ENCODE measurements at places on chromosomes 1 and 21.

DNA sequence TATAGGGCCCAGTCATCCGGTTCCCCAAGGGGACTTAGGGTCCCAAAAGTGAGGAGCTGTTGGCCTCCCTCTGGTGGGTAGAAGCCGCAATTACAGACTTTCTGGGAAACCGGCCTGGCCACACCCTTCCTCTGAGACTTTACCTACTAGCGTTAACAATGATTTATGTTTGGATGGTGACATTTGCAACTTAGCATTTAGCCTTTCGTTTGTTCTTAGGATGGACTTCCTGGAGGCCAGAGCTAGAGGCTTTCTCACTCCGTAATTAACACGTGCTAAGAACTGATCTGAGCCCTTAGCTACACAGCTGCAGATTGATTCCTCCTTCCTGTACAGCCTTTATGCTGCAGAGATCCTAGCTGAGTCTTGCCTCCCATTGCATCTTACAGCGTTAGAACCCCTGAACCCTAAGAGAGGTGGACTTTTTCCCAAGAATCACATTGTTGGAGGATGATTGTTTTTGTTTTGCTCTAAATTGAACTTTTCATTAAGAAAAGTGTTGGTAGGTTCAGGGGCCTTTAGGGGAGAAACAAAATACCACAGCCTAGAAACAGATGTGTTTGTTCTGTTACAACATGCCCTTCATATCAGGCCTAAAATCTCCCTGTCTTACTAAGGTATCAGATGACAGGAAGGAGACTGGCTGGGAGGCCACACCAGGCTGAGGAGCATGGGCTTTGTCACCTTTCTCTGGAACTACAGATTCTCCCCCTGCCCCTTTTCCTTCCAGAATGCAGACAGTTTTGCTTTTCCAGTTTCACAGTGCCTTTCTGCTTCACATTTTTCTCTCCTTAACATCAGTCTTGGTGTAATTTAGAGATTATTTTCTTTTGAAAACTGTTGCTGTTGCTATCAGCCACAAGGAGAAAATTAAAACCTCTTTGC lies 1.9 kb downstream of the S100A11 start:
- no peak for DNase-seq

- DNase-seq, result no peak
Observed at GRCh38 chr1:107365527-107366240, 224.8 kb downstream of the NTNG1 start.

DNA sequence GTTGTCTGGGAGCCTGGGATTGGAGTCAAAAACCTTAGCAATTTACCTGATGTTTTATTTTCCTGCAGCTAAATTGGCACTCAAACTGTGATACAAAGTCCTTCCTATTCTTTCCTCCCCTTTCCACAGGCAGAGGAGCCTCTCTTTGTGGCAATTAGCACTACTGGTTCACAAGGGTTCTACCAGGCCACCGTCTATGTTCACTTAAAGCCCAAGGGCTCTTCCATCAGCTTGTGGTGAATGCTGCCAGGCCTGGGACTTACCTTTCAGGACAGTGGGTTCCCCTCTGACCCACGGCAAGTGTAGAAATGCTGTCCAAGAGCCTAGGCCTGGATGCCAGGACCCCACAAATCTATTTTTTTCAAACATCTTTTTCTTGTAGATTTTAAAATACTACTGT lies 251.9 kb upstream of the B3GALT2 start:
- DNase-seq, result no peak

- no peak for DNase-seq
Observed at GRCh38 chr1:179034720-179035119, 9.0 kb downstream of the FAM20B start.

- DNase-seq, result no peak
Observed at GRCh38 chr1:199490769-199491527, 536.6 kb upstream of the NR5A2 start.

- no peak for DNase-seq
Observed at GRCh38 chr1:226881515-226882185, 11.2 kb downstream of the PSEN2 start.

DNA sequence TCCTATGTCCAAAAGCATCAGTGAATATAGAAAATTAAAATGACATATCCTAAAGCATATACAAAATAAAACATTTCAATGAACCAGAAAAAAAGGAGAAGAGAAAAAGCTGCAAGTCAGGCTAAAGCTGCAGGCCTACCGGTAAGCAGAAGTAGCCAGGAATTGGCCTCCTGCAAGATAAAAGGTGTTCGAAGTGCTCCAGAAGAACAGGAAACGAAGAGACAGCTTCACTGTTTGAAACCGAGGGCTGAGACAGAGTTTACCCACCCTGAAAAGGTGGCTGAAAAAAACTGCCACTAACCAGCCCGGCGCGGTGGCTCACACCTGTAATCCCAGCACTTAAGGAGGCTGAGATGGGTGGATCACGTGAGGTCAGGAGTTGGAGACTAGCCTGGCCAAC lies 37.4 kb downstream of the NSL1 start:
- no peak for DNase-seq

- DNase-seq, result no peak
Observed at GRCh38 chr1:175367039-175367758, 174.6 kb upstream of the KIAA0040 start.

GRCh38 chr1:211698161-211699026 lies 23.0 kb upstream of the NEK2 start:
- peak; percentile 64 for DNase-seq

GRCh38 chr1:230170153-230170547 lies 103.1 kb downstream of the GALNT2 start:
- DNase-seq, result no peak

DNA sequence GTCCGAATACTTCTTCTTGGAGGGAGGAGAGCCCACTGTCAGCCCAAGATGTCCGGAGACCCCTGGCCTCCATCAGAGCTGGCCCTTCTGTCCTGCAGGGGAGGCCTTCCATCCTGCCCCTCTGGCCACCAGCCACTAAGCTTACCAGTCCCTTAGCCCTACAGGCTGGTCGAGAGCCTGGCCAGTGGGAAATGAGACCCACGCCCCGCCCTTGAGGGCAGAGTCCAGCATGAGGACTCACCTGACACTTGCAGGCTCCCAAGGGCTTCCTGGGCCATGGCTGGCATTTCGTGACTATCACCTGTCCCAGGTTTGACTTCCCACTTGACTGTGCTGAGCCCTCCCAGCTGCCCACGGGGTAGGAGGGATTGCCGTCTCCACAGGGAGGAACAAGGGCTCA lies 361.8 kb upstream of the VAMP3 start:
- no peak for DNase-seq

DNA sequence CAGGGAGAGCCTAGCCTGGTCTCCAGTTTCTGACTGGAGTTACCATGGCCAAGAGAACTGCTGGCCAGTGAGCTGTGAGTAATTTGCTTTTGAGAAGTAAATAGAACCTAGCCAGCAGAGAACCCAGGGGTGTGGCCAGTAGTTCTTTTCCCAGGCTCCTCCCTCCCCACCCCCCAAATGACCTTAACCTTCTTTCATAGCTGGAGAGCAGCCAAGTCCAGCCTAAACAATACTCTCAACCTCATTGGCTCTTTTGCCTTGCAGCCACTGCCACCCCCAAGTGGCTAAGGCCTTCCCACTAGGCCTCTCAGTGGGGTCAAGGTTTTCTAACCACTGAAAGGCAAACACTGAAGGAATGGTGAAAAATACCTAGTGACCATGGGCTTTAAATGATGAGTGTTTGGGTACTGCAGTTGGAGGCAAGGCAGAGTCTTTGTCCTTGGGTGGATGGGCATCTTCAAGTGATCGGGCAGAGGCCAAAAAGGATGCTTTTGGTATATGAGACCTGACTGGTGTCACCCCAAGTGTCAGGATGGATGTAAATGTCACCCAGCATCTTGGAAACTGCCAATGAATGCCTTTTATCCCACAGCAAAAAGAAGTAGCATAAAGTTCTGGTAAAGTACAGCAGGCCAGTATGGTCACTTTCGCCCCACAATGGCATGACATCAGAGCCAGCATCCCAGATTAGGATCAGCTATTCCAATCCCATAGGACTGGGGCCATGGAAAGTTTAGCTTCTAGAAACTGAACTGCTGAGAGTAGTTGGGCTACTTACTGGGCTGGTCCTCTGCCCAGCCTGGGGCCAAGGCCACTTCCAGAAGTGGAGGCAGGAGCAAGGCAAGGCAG lies 3.5 kb upstream of the PIGV start:
- DNase-seq, result no peak

- no peak for DNase-seq
Observed at GRCh38 chr1:167714098-167714438, 7.7 kb upstream of the MPZL1 start.

DNA sequence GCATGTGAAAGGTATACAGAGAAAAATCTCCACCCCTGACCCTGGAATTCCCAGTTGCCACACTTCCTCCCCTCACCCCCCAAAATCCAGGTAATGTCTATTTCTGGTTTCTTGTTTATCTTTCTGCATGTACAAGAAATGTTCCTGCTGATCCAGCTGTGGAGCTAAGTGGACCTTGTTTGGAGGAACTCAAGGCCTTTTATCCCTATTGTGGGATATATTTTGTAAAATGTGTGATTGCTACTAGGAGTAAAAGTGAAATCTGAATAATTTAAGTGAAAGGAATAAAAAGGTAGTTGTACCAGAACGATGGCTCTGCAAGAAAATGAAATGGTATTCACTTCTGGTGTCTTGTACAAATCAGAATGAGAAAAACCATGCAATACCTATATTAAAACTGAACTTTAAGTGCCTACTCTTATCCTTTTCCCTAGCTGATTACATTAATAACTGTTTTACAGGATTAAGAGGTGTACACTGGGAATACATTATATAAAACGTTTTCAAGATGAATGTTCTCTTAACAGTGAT lies 3.0 kb downstream of the SPEN start:
- DNase-seq, result no peak

GRCh38 chr1:8025671-8026144 lies 401 bp downstream of the ERRFI1 start:
- DNase-seq, result no peak

DNA sequence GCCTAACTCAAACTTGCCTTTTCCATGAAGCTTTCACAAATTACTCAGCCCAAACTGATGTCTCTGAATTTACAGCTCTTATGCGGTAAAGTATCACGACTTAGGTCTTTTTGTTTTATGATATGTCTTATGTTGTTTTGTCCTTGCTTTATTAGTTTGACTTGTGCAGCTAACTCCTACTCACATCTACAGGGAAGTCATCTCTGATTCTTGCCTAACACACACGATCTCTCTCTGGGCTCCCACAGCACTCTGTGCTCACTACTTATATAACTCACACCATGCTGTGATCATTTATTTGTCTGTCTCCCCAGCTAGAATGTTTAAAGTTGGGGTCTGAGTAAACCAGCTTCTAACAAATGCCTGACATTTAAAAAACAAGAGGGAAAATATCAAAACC lies 9.3 kb upstream of the PI4KB start:
- DNase-seq, result no peak

GRCh38 chr1:29711582-29712283 lies 475.4 kb downstream of the PTPRU start:
- DNase-seq, result no peak

DNA sequence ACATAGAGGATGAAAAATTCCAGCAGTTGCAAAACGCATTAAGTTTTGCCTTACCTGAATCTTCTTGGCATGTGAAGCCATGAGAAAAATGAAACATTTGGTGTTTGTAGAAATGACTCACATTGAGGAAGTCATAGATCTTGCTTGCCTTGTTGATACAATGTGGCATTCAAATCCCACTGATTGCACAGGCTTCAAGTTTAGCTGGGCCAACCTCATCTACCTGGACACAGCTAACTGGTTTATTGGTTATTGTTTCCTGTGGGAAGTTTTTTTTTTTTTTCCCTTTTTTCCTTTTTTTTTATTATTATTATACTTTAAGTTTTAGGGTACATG lies 168.9 kb upstream of the C21orf91 start:
- DNase-seq, result no peak

DNA sequence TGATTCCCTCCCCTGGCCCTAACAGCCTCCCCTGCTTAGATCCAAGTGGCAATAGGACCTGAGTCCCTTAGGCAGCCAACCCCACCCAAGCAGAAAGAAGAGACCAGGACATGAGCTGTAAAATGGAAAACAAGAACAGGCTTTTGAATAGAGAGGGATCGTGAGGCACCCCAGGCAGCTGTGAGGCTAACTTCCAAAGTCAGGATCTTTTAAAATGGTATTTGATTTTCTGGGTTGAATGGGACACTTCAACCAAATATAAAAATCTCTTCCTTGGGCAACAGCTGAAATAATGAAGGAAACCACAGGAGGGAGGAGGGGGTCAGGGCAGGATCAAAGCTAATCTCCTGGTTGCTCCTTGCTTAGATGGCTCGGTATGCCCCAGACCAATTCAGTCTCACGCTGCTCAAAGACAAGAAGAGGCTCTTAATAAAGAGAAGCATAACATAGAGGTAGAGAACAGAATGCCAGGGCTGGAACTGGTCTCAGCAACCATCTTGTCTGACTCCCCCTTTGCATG lies 28.6 kb upstream of the AVPR1B start:
- no peak for DNase-seq

DNA sequence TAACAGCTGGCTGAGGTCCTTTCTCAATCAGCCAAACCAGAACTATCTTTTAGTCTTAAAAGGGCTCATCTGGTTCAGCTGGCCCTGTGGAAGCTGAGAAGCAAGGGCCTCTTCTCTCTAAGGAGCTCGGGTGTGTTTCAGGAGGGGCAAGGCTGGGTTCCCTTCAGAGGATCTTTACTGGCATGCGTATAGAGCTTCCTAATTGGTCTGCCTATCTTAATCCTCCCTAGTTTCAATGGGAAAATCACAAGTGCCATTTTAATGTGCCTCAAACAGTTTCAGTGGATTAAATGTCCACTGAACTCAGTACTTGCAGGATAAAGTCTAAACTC lies 81.5 kb upstream of the LBR start:
- DNase-seq, result no peak

DNA sequence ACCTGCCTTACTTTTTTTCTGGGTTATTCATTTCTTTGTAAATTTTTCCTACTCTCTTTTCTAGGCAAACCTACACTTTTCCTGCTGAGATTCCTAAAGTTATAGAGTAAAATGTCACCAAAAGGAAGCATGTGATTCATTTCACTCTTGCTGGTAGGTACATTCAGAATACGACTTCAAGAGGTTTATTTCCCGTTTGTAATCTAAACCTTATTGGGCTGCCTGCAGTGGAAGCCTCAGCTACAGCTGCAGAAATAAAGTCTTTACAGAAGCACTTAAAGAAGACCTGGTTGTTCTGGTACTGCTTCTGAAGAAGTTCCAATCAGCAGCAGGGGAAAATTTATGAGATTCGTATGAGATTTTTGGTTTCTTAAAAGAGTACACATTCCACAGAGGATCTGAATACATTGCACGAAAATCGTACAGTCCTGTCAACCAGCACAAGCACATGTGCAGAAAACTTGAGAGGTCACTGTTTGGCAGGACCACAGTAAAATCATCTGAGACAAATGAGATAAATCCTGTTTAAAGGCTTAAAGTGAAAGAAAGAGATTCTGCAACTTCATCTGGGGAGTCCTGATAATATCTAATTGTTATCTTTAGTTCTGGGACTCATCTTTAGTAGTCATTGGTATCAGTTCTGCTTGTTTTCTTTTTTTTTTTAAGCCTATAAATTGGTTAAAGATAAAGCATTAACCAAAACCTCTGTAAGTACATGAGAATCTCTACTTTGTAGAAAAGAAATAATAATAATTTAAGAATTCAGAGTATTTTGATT lies 109.9 kb upstream of the ADGRL2 start:
- DNase-seq, result no peak
